ENCODE measurements at places on chromosomes 1 and 21.

- no peak for DNase-seq
These were observed 8.2 kb upstream of the METTL18 start for GRCh38 chr1:169802888-169803287.

DNA sequence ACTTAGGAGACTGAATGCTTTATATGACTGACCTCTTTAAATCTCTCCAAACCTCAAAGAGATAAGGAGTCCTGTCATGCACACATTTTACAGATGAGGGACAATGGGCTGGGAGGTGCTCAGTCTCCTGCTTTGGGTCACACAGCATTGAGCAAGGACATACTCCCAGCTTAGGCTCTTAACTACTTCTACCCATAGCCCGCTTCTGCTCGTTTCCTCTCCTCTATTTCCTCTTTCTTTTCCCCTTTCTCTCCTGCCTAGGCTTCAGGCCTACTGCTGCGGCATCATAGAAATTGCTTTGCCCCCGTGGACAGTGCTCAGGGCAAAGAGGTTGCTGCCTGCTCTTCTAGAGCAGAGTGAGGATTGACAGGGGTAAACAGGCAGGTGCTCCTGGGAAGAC lies 12.4 kb upstream of the ZNF691 start:
- no peak for DNase-seq

GRCh38 chr1:230713547-230713914 lies 391 bp downstream of the AGT start:
- no peak for DNase-seq

GRCh38 chr1:233719655-233720341 lies 105.9 kb downstream of the KCNK1 start:
- DNase-seq: no peak

GRCh38 chr1:180144659-180145357 lies 9.9 kb upstream of the QSOX1 start:
- no peak for DNase-seq

GRCh38 chr1:12320486-12320885 lies 90.7 kb downstream of the VPS13D start:
- no peak for DNase-seq

DNA sequence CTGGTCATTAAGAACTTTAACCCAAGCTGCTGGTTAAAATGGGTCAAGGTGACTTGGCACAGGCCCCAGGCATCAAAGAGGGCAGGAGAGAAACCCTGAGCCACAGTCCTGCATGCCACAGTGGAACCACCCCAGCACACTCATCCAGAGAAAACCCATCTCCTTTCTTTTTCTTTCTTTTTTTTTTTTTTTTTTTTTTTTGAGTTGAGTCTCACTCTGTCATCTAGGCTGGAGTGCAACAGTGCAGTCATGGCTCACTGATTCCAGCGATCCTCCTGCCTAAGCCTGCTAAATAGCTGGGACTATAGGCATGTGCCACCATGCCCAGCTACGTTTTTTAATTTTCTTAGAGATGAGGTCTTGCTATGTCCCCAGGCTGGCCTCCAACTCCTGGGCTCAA lies 109.2 kb upstream of the RAB4A start:
- no peak for DNase-seq

DNA sequence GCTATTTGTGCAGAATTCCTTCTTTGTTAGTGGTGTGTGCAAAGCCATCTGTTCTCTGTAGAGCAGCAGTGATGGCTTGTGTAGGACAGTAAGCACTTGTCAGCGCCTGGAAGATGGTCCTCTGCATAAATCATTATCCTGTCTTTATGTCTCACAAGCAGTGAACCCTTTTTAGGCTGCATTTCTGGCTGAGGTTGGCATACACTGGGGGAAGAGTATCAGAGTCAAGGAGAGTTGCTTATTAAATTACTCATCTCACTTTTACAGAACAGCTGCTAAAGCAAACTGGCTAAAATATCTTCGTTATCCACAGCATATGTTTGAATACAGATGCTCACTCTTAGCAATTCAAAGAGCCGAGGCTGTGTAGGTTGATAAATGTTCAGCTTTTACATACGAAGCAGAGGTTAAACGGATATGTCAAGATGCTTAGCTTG lies 54.6 kb upstream of the NCAM2 start:
- no peak for DNase-seq

DNA sequence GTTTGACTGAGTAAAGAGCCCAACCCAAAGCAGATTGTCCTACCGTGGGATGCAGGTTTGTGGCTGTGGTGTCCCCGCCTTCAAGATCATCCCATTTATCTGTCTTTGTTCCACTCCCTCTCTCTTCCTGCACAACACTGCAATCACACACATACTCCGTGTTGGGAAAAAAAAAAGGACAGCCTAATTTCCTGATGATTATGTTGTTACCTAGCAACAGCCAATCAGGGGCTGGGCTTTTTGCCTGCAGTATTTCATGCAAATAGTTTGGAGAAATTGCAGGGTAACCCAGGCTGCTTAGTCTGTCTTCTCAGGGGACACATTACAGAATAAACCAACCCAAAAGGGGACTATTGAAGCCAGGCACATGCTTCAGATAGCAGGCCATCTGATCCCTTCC lies 38.3 kb downstream of the PHC2 start:
- DNase-seq: no peak

GRCh38 chr1:101194746-101195145 lies 42.1 kb upstream of the S1PR1 start:
- no peak for DNase-seq

GRCh38 chr1:161817176-161817730 lies 51.1 kb downstream of the ATF6 start:
- DNase-seq: no peak

GRCh38 chr1:178048426-178048825 lies 45.5 kb upstream of the RASAL2 start:
- DNase-seq: no peak

GRCh38 chr1:2949966-2950925 lies 71.0 kb upstream of the ACTRT2 start:
- DNase-seq: no peak

GRCh38 chr1:85144351-85144750 lies 56.5 kb downstream of the SYDE2 start:
- no peak for DNase-seq

DNA sequence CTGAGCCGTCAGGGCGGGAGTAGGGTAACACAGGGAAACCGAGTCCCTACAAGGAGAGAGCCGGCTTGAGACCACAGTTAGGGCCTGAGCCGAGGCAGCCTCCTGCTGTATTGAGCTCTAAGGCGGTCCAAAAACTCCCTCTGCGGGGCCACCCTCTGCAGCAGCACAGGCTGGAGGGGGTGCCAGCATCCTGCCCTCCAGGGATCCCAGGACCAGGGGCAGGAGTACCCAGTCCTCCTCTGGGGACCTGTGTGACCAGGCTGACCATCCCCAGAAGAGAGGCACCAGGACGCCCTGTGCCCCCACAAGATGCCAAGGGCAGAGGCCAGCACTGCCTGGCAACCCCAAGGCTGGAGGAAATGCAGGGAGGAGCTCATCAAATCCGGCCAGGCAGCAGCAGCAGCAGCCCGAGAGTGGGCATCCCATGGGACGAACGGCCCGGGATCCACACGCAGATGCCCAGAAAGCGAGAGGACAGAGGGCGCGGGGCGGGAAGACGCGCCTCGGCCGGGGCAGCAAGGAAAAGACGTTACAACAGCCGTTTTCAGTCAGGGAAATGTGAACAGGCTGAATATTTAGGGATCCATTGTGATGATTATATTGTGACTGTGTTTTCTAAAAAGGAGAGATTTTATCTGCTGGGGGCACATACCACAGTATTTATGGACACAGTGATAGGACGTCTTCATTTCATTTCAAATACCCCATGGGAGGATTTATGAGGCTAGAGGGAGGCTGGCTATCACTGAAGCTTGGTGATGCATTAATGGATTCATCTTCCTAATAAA lies 57.1 kb upstream of the COL18A1 start:
- no peak for DNase-seq

- DNase-seq: no peak
These were observed 40.9 kb downstream of the STX6 start for GRCh38 chr1:180981596-180982387.

DNA sequence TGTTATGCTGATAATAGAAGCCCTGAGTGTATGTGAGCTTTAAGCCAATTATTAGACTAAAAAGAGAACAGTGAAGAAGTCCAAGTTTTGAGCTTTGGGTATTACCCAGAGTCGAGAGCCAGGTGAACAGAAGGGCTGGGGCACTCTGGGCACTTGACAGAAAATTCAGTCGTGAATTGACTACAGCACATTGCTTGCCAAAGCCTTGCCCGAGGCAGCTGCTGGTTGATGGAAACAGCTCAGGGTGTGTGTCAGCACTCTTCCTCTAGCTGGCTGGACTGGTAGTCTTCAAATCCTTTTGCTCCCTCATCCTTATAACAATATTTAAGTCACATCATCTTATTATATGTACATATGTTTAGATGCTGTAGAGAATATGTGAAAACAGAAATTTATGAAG lies 21.3 kb downstream of the PDE4B start:
- DNase-seq: no peak

DNA sequence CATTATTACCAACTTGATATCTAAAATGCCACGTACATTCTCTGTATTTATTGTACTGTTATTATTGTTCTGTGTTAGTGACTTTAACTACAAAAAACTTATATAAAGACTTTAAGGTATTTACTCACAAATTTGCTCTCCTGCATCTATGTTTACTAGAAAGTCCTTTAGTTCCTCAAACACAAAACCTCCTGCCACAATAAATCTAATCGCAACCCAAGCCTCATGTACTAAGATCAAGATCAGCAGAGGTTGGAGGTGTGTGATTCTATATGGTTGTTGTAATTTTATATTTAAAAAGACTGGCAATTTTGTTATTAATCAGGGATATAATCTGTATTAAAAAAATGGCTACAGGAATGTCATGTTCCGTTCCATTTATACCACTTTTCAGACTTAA lies 68.6 kb downstream of the VAV3 start:
- no peak for DNase-seq

- DNase-seq: no peak
These were observed 51.8 kb downstream of the KCNK1 start for GRCh38 chr1:233665575-233666270.

GRCh38 chr1:204476563-204476962 lies 18.0 kb downstream of the PIK3C2B start:
- DNase-seq: no peak

- DNase-seq: no peak
These were observed 47.7 kb upstream of the RPL11 start for GRCh38 chr1:23643736-23644554.

- DNase-seq: peak; percentile 65
These were observed 1.9 kb upstream of the ZFYVE9 start for GRCh38 chr1:52139817-52140540.

DNA sequence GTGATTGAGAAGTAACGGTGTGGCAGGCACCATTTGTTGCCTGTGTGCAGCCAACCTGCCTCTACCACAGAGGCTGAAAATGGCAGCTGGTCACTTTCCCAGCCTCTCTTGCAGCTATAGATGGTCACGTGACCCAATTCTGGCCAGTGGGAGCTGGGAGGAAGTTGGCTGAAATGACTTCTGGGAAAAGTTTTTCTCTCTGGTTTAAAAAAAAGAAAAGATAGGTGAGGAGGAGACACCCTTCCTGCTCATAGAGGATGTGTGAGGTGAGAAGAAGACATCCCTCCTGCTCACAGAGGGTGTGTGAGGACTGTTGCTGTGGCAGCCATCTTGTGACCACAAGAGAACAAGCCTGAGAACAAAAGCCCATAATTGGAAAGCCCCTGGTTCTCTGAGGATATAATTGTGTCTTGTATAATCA lies 122.8 kb downstream of the SYF2 start:
- DNase-seq: no peak

- DNase-seq: no peak
These were observed 39.4 kb downstream of the PIK3C2B start for GRCh38 chr1:204455063-204455830.
